Stimulated activated CD8-positive, alpha-beta memory T cell treated with anti-CD3 and anti-CD28 coated beads, Interleukin-15, amount 100 ng/mL, for 4 hours (primary cell): ENCODE measurements at places on chromosomes 11 and 22.

GRCh38 chr22:37062376-37062675, 10.8 kb downstream of the KCTD17 start:
- DNase-seq = no peak

DNA sequence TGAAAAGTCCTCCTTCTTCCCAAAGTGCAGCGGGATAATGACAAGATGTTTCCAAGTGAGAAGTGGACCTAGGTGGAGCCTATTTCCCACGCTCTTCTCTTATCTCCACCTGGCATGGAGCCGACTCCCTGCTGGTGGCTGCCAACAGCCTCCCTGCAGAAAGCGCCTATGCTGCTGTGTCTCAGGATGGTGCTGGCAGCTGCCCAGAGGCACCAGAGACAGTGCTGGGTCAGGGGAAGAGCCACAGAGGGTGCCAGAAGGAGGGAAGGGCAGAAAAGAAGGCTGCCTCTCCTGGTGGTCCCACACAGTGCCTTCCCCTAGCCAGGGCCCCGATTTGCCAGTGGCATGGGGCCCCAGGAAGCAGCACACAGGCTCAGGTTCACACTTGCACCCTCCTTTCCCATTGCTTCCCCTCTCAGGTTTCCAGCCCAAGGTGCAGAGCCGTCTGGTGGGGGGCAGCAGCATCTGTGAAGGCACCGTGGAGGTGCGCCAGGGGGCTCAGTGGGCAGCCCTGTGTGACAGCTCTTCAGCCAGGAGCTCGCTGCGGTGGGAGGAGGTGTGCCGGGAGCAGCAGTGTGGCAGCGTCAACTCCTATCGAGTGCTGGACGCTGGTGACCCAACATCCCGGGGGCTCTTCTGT, 19.0 kb downstream of the CD5 start:
- no peak for DNase-seq

GRCh38 chr11:69615545-69616278, 25.2 kb upstream of the CCND1 start:
- DNase-seq = no peak

DNA sequence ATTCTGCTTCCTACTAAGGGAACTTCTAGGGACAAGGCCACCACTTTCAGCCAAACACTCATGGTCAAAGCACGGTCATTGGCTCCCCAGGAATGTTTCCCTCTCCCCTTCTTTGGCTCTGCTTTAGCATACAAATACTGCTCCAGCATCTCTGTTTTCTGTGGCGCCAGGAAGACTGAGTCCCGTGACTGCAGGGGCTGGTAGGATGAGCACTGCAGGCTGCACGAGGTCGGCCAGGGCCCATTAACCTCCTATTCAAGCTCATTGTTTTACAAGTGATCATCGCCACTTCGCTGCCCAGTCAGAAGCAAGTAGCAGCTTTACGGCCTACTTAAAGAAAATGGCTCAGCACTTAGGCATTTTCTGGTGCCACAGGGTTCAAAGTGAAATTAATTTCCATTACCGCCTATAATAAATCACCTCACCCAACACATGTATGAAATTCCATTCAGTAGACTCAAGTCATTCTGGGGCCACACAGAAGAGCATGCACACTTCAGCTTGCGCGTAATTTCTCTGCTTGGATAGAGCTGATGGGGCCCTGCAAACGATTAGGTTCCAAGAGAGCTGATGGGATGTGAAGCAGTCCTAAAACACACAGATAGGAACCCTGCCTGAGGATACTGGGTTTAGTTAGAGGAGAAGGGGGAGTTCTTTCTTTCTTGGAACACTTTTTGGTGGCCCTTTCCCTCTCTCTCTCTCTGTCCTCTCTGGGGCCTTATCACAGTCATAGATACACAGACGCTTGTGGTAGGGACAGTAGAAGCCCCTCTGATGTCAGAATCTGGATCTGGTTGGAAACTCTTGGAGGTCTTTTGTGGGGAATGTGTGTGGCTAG, 173.7 kb downstream of the KIF18A start:
- DNase-seq = no peak

GRCh38 chr22:46373159-46373558, 37.6 kb downstream of the TRMU start:
- DNase-seq = peak; percentile 12

DNA sequence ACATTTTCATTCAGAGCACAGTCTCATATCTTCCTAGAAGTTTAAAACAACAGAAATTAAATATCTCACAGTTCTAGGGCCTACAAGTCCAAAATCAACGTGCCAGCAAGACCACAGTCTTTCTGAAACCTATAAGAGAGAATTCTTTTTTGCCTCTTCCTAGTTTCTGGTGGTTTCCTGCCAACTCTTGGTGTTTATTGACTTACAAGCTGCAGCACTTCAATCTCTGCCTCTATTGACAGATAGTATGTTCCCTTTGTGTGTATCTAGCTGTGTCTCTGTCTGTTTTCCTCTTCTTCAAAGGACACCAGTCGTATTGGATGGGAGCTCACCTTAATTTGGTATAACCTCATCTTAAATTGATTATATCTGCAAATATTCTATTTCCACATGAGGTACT, 347.5 kb downstream of the DCDC1 start:
- DNase-seq = no peak

GRCh38 chr22:27382947-27383346, 418.6 kb downstream of the MN1 start:
- no peak for DNase-seq

DNA sequence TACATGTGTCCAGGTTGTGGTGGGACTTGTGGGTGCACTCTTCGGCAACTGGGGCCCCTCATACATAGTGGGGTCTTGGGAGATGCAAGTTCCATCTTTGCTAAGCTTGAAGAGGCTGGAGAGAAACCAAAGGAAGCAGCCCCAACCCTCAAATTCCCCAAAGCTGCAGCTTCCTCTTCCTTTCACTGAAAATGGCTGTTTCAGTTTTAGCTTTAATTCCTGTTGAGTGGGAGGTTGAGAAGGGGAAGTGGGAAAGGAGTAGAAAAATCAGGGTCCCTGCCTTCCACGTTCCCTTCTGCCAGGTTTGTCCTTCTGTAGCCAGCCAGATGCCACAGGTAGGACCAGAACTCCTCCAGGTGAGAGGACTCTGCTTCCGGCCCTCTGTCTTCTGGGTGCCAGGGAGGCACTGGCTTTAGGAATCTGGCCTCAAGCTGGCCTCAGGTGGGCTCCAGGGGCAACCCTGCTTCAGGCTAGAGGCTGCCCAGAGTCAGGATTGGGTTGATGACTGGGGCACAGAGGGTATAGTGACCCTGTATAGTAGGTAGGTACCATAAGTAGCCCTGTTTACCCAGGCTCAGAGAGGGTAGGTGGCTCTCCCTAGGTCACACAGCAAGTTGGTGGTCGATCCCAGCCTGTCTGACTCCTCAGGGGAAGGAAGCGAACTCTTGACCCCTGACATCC, 16.2 kb downstream of the P2RY6 start:
- DNase-seq = no peak

GRCh38 chr22:35616043-35616442, 1.1 kb downstream of the MB start:
- DNase-seq = no peak

- no peak for DNase-seq
Measured at GRCh38 chr11:1073851-1074243, 827 bp upstream of the MUC2 start.

GRCh38 chr11:102254047-102254446, 63.2 kb upstream of the BIRC3 start:
- DNase-seq = no peak

DNA sequence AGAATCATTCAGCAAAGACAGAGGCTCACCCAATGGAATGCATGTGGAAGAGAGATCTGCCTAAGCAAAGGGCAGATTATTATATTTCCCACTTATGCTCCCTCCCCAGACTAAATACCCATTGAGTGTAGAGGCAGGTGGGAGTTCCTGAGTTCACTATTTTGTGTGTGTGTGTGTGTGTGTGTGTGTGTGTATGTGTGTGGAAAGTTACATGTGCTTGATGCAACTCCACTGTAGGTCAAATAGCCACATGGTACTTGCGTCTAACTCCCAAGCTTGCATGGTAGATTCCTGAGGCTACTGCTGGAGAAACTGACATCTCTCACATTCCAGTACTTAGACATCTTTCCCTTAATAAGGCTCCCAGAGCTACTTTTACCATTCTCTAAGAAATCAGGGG, 3.4 kb upstream of the COPB1 start:
- no peak for DNase-seq

DNA sequence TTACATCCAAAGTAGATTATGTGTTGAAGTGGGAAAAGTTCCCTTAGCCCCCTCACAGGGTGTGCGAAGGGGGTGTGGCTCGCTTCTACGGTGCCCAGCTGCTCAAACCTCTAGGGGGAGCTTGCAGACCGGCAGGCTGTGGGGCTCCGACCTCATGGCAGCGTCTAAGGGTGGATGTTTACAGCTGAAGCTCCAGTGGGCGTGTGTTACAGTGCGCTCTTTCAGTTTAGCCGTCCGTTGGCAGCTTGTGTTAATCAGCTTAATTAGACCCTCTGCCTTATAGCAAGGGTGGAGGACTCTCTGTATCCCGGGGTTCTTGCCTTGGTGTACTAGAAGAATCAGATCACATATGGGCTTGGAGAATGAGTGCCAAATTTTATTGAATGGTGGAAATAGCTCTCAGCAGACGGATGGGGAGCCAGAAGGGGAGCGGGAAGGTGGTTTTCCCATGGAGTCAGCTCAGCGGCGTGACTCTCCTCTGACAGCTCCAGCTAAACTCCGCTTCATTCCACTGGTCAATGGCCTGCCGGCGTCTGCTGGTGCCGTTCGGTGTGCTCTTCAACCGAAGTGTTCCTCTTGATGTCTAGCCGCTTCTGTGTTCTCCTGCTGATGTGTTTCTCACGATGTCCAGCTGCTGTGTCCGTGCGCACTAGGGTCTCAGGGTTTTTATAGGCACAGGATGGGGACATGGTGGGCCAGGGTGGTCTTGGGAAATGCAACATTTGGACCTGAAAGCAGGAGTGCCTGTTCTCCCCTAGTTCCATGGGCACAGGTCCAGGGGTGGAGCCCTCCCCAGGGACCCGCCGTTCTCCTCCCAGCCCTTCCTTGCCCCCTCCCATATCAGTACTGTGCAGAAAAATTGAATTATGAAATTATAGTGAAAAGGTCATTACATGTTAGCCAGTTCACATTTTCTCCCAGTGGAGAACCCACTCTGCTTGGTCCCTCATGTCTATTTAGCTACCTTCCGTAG, 28.6 kb upstream of the OR10G7 start:
- no peak for DNase-seq

GRCh38 chr22:17218341-17218740, 894 bp downstream of the ADA2 start:
- DNase-seq = no peak

DNA sequence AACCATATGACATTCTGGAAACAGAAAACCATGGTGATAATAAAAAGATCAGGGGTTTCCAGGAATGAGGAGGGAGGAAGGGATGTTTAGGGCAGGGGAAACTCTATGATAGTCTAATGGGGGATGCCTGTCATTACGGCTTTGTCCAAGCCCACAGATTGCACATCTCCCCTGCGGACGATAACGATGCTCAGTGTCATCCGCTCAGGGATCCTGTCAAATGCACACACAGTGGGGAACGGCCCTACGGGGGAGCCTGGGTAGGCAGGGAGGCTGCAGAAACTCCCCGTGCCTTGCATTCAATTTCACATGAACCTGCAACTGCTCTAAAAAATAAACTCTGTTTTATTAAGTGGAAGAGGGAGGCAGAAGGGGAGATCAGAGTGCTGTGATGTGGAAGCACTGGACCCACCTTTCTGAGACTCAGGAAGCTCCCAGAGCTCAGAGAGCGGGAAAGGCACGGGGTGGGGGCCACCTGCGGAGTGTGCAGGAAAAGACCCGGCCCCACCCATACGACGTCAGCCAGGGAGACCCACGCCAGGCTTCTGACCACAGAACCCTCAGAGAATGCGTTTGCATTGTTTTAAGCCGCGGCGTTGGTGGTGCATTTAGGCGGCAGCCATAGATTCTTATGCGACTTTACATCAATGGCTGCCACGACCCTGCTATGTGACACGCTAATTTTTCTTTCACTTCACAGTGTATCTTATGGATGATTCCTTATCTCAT, 543.5 kb downstream of the BRD1 start:
- DNase-seq = no peak

DNA sequence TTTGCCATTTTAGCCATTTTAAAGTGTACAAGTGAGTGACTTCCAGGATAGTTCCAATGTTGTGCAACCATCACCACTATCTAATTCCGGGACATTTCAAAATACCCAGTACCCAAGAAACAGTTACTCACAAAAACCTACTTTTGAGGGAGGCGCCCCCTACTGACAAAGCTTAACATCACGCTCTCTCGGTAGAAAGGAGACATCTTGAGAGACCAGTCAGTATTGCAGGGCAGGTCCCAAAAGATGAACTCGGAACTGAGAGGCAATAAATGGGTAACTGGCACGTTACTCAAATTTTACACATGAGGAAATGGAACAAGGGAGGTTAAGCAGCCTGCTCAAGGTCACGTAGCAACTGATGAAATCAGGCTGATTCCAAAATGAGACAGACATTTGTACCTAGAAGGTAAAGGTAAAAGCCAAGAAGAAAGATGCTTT, 50.0 kb upstream of the POU2AF1 start:
- no peak for DNase-seq

- no peak for DNase-seq
Measured at GRCh38 chr11:44977493-44977984, 26.9 kb upstream of the TP53I11 start.

DNA sequence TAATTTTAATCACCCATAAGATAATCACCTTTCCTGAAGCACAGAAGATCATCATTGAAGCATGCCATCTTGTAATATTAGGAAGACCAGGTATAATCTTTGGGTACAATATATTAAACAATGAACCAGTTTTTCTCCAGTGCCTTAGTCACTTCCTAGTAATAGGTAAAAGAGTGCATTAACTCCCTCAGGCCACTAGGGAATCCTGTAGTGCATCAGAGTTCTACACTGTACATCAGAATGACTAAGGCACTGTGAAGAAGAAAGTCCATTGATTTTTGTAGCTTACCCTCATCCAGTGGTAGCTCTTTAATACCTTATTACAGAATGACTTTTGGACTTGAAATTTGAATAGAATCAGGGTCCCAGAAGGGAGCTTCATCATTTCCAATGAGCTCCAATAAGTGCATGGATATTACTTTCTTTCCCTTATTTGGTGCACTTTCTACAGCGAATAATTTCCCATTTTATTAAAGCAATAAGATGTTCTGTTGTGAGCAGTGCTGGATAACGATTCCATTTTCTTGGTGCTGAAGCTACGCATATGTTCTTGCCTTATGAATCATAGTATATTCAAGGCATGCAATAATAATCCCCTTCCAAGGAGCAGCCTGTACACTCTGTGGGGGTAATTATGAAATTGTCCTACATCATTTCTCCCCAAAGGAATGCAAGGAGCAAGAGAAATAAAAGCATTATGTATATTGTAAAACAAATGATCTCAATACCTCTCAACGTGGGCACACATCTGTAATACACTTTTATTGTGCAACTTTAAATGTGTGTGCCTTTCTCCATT, 4.7 kb downstream of the C11orf87 start:
- no peak for DNase-seq

- no peak for DNase-seq
Measured at GRCh38 chr22:34502821-34503220, 563.1 kb upstream of the ISX start.

DNA sequence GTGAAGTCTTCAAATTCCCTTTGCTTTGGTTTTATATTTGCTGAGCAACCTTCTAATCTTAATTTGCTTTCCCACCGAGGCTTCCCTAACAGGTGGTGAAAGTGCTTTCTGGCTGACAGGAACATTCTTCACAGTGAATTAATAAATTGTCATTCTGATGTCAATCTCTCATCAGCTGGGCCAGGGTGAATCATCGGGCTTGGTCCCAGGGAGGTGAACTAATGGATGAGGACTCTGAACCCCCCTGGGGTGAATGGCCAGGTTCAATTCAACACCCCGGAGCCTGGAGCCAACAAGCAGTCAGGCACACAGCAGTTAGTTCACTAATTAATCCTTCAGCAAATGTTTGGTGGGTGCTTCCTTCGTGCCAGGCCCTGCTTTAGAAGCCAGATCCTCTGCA, 155.4 kb upstream of the PDGFD start:
- no peak for DNase-seq
